ENCODE measurements at places on chromosomes 12 and 14.

GRCh38 chr14:70780396-70781075 lies 28.8 kb downstream of the MAP3K9 start:
- DNase-seq, result no peak

- no peak for DNase-seq
Observed at GRCh38 chr14:102906616-102907302, 15.7 kb upstream of the AMN start.

DNA sequence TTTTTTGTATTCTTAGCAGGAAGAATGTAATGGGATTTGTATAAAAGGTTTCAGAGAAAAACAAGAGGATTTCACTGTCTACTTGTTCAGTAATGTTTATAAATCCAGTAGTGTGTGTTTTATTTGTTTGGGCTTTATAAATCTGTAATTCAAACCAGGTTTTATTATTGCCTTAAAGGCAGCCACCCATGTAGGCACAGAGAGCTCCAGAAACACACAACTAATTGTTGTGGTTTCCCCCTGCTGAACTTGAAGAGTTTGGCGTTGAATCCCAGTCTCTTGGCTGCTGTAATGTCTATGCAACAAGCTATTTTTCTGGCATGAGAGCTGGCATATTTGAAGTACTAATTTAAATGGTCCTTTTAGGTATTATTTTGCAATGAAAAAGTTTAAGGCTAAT lies 63.4 kb upstream of the SLCO1C1 start:
- no peak for DNase-seq

DNA sequence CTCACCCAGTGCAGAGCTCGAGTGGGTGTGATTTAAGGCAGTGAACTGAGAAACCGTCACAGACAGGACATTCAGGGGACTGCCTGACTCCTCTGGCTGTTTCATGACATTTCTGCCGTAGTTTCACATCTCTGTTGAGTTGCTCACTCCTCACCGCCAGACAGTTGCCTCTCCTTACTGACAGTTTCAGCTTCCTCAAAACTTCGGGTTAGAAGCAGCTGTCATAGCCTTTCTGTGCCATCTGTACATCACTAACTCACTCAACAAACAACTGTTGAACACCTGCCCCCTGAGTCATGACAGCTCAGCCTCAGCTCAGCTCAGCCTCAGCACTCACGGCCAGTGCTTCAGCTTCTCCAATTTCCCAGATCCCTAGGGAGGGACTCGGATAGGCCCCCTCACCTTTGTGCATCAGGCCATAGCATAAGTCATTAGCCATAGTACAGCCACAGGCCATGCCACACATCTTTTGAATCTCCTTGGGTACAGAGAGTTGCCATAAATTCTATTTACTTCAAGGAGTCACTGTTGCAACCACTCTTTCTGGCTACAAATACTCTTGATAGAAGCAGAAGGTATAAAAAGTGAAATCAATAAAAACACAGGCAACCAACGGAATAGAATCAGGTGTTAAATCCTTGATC lies 6.2 kb upstream of the SLC15A4 start:
- DNase-seq, result no peak

- DNase-seq, result no peak
Observed at GRCh38 chr12:27868139-27868538, 88.1 kb upstream of the MANSC4 start.

DNA sequence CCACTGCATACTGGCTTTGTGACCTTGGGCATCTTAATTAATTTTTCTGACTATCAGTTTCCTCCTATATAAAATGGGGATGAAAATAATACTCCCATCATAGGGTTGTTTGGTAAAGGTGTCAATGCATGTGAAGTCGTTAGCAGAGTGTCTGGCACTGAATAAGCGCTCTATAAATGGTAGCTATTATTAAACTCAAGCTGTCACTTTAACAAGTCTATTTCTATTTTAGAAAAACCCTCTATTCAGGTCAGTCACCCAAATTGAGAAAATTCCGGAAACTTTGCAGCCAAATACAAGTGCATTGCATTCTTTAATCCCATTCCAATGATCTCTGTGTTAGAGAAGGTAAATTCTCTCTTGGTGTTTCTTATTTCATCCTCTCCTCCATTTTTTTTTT lies 363.1 kb downstream of the SYT1 start:
- no peak for DNase-seq

GRCh38 chr14:68759017-68759560 lies 33.8 kb downstream of the ZFP36L1 start:
- no peak for DNase-seq

DNA sequence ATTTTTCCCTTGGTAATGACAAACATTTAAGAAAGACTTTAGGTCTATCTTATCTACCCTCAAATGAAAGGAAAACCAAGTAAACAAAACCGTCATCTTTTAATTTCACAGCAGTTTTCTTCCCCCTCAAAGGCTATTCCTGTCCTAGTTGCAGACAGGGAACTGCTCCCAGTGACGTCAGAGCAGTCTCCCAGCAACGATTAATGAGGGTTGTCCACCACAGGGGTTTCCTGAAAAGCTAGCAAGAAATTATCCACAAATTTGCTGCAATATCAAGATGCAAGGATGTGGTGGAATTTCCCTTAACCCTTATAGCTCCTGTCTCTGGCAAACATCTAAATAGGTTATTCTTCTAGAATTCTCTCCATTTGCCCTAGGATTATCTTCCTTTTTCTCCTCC lies 89.1 kb upstream of the STAC3 start:
- DNase-seq, result peak; percentile 60

DNA sequence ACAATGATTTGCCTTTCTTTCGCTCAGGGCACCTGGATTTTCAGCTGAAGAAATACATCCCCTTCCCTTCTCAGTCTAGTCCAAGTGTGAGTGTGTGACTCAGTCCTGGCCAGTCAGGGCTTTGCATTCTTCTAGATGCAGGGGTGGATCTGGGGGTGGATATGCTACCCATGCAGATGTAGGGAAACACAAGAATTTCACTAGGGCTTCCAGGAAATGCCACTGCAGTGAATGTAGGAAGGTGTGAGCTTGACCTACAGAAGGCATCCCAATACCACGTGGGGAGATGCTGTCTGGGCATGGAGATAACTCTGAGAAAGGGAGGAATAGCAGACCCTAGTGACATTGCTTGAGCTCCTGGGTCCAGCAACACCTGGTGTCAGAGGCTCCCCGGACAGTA lies 404.2 kb downstream of the GLT1D1 start:
- DNase-seq, result no peak

DNA sequence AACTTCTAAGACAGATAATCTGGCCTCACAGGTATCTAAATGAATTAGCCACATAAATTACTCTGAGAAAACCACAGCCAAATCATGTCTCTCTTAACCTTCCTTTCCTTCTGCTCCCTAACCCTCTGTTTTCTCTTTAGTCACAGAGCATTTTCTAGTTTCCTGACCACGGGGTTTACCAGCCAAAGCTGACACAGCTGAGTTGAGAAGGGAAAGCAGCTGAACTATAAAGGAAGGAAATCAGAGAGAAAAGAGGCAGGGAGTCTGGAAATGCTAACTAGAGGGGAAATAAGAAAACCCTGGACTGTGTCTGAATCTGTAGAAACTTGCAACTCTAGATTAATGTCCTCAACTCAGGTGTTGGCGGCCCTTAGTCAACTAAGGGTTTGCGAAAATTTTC lies 24.4 kb downstream of the ANKS1B start:
- DNase-seq, result peak; percentile 81

DNA sequence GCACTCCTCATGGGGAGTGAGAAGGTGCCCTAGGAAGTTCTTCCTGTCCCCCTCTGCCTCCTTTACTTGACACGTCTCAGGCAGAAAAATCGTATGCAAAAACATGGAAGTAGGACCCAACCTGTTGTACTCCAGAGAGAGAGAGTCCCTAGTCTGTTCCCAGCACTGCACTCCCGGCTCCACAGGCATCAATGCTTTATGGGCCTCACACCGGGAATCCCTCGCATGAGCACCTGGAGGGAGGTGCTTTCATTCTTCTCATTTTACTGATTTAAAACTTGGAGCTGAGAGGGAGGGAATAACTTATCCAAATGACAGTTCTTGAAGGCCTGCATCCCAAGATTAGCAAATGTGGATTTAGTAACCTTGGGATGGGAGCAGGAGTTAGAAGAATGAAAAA lies 1101.4 kb downstream of the BCL11B start:
- no peak for DNase-seq

DNA sequence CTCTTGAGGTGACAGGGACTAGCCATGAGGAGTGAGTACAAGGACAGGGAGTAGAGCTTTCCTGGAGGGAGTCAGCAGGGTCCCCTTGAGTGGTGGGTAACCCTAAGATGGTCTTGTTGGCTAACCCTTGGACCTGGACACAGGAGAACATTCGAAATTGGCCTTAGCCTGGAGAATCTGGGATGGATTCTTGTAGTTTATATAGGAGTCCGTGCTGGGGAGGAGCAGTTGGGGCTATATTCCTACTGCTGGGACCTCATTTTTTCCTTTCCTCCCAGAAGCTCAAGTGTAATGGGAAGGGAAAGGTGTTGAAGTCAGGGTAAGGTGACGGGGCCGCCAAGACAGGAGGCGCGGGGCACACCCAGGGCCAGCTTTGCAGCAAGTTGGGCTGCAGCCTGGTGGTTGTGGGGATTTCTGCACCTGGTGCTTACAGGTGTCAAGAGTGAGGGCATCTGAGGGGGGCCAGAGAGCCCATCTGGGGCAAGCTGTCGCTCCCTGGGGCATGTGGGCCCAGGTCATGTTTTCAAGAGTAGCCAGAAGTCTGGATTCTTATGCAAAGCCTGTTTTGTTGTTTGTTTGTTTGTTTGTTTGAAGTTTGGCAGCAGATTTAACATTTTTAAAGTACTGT lies 5.1 kb downstream of the BCL7A start:
- DNase-seq, result no peak

DNA sequence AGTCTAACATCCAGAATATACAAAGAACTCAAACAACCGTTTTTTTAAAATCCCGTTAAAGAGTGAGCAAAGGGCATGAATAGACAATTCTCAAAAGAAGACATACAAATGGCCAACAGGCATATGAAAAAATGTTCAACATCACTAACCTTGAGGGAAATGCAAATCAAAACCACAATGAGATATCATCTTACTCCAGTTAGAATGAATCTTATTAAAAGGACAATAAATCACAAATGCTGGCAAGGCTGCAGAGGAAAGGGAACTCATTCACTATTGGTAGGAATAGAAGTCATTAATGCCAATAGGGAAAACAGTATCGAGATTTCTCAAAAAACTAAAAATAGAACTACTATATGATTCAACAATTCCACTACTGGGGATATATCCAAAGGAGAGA lies 520.1 kb downstream of the RMST start:
- DNase-seq, result no peak

- DNase-seq, result no peak
Observed at GRCh38 chr12:52969166-52969795, 20.4 kb downstream of the KRT18 start.

DNA sequence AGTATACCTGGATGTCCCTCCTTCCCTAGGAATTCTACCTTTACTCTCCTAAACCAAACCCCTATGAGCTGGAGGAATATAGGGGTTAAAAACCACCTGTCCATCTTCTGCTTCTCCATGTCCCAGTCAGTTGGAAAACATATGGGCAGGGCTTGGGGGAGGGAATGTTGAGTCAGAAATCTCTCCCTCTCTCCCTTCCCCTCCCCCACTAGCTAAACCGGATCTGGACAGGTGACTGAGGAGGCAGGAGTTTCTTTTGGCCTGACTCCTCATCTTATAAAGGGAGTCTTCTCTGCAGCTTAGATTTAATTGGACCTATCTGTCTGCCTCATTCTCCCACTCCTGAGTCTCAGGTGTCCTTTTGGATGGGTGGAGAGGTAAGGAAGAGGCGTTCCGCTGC lies 6.1 kb downstream of the ERBB3 start:
- DNase-seq, result no peak

DNA sequence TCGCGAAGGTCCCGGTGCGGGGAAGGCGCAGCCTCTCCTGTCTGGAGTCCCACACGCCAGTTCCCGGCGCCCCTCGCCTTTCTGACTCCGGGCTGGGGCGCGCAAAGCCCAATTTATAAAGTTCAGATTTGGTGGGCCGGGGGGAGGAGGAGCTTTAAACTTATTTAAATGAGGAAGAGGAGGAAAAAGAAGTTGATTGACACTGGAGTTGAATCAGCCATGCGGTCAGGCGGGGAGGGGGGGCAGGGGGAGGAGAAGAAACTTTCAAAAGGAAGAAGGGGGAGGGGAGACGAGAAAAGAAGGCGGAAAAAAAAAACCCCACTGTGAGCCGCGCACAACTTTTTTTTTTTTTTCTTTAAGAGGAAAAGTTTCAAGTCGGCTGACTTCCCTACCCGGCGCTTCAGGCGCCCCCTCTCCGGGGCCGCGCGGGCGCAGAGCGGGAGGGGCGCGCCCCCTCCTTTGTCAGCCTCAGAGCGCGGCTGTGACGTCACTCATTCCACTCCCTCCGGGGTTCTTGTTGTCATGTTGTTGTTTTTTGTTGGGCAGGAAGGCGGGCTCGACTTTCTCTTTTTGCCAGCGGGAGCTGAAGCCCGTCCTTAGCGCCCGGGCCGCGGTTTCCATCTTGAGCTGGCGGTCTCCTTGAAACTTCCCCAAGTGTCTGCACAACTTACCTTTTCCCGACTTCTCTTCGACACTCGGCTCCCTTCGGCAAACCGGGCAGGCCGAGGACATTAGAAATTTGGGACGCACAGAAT lies at the start of gene ZFP36L1:
Gene ZFP36L1 (minus strand): TSS at position 89 of the 755 bp plus-strand sequence. CDS start 129 bp downstream, outside the sequence.
- peak; percentile 97 for DNase-seq

- DNase-seq, result peak; percentile 34
Observed at GRCh38 chr12:27984275-27984674, 11.7 kb upstream of the PTHLH start.

Data from endothelial cell of umbilical vein (primary cell).